Fibroblast of skin of left biceps (primary cell): ENCODE measurements at places on chromosomes 11 and 22.
A peak's percentile ranks its signal among the peaks of the same experiment; 100 is the strongest.

DNA sequence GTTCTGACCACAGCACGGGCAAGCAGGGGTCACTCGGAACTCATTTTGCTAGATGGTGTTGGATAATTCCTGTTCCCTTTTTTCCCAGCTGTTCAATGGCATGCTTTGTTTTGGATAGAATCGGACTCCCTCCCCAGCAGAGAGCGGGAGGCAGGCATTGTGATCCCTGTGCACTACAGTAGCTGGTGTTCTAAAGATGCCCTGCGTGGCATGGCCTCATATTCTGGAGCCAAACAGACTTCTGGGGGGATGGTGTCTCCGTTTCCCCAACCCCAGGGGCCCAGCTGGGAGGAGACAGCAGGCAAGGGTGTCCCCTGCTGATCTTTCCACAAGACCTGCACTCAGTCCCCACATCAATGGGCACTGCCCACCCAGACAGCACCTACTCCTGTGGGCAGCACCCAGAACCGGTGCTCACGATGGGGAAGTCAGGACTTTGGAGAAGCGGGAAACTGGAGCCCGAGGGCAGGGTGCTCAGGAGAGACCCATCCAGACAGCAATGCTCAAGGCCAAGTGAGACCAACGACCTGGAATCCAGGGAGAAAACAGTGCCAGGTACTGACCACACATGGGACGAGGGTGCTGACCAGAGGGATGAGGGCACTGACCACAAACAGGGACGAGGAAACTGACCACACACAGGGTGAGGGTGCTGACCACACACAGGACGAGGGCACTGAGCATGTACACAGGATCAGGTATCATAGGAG is 934.9 kb downstream of the BRD1 start:
- DNase-seq: no peak

DNA sequence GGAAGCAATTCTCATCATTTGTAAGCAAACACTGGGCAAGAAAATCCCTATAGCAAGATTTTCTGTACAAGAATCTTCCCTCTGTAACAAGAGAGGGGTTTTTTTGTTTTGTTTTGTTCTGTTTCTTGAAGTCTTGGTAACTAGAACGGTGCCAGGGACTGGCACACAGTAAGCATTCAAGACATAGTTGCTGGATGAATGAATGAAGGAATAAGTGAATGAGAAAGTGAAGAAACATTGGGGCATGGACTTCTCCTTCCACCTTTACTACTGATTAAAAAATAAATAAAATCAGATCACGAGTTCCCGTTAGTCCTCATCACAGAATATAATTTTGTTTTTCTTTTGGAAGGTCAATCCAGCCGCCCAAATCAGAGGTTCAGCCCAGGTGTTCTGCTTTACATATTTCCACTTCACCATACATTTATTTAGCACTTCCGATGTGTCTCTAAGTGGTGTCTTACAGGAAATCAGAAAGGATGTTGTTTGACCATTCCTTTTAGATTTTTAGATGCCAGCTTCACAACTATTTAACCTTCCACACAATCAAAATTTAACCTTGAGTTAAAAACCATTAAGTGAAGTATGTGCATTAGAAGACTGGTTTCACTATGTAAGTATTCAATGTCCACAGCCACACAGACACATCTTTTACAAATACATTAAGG is 281.2 kb downstream of the CADM1 start:
- DNase-seq: no peak

GRCh38 chr22:44099696-44100095 is 75.6 kb downstream of the PARVB start:
- DNase-seq: no peak

GRCh38 chr11:65887723-65888162 is 528 bp downstream of the FIBP start:
- DNase-seq: no peak

DNA sequence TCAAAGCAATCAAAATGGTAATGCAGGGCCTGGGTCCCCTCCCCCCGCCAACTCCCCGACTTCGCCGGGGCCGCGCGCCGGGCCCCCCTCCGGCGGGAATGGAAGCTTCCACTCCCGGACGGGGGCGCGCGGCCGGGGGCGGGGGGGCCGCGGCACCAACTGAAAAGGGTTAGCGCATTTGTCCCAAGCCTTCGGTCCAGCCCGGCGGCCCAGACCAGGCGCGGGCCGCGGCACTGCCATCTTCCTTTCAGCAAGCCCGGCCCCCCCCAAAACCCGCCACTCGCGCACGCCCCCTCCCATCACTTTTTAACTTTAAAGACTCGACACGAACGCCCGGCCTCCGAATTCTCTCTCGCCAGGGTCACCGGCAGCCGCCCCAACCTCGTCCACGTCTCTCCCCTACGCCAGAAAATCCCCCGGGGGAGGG is 2.8 kb downstream of the PHF21B start:
- no peak for DNase-seq

DNA sequence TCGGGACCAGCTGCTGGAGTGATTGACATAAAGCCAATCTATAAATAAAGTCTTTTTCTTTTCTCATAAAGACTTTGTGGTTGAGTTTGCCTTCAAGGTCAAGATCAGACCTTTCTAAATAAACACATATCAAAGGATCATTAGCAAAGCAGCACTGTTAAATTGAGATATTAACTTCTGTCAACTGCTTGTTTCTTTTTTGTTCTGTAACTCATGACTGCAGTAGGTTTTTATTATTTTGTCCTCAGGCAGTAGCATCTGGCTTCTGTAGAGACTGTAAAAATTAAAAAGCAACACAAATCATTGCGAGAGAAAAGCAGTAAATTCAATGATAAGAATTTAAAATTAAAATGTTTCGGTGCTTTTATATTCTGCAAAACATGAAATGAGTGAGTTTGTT is 77.7 kb upstream of the NNMT start:
- no peak for DNase-seq

- DNase-seq: no peak
Measured at GRCh38 chr11:69435161-69435986, 46.1 kb upstream of the LINC01488 start.

DNA sequence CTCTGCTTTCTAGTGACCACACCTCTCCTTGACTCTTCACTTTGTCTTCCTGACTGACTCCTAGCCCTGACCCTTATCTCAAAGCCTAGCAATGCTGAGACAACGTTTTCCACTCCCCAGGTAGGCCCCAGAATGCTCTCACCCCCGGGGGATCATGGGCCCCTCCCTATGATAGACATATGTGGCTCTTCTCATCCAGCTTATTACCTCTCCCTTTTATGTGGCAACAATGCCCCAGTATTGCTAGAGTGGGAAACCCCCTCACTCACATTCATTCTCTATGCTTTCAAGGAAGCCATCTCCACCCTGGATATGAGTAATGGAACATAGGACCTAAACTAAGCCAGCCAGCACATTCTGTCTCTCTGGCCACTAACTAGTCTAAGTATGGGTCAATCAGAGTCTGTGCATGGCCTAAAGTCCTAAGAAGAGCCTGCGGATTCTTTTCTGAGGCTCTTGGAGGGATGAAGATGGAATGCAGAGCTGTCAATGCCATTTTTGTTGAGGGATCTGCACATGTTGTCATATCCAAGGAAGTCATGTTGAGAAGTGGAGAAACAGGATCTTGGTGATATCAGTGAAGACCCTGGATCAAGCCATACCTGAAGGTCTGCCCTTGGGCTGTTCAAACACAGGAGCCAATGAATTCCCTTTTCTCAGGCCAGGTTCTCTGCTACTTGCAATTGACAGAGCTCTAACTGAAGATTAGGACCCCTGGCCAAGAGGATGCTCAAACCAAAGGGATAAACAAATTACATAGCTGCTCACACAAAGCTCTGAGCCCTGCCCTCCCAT is 79.8 kb upstream of the GRK3 start:
- no peak for DNase-seq

DNA sequence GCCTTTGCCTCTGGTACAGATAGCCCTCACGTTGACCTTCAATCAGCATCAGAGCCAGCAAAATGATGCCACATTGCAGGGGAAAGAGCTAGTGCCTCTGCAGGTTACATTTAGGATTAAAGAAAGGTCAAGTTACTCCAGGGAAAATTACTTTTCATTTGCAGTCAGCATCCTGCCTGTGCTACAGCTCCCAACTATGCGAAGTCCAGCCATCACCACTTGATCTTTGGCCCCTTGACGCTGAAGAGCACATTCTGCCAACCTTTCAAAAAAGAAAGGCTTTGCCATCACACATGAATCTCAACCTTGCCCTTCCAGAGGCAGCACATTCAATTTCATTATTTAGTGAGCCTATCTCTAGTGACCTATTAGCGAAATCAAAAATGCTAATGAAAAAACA is 11.3 kb downstream of the FJX1 start:
- no peak for DNase-seq

DNA sequence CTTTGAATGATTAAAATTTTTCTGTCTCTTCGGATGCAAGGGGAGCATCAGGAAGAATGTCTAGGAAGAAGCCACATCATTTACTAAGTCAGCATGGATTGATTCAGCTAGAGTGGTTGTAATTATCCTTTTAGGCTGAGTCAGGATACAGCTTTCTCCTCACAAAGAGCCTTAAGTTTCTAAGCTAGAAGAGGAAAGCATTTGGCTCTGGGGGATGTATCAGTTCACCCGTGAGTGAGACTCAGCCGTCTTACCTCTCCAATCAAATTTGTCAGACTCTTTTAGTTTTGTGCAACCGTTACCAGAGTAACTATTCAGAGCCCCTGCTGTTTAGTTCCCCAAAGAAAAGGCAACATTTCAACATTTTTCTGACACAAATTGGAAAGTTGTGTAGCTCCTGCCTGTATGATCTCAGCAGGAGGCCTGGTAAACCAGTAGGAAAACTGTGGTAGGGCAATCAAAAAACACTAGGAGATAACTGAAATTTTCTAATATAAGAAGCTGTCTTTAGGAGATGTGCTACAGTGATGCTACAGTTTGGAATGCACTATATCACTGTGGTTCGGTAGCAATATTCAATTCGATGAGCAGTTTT is 432.4 kb upstream of the LUZP2 start:
- DNase-seq: peak; percentile 17

GRCh38 chr11:66226101-66226500 is 42.3 kb upstream of the RAB1B start:
- DNase-seq: no peak

- no peak for DNase-seq
Measured at GRCh38 chr11:57546869-57547475, 9.6 kb downstream of the SMTNL1 start.

DNA sequence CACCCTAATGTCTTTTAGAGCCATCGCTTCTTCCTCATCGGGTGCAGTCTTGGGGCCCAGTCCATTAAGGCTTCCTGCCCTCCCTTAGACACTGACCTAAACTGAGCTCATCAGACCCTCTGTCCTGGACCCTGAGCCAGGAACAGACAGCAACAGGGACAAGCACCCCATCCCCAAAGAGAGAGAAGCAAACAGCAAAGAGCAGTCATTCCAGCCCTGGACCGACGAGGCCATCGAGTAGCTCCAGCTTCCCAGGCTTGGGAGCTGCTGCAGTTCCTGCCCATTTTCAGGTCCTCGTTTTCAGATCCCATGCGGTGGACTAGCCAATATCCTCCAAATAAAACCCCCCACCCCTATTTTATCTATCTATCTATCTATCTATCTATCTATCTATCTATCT is 25.8 kb upstream of the CACNG2 start:
- DNase-seq: no peak

DNA sequence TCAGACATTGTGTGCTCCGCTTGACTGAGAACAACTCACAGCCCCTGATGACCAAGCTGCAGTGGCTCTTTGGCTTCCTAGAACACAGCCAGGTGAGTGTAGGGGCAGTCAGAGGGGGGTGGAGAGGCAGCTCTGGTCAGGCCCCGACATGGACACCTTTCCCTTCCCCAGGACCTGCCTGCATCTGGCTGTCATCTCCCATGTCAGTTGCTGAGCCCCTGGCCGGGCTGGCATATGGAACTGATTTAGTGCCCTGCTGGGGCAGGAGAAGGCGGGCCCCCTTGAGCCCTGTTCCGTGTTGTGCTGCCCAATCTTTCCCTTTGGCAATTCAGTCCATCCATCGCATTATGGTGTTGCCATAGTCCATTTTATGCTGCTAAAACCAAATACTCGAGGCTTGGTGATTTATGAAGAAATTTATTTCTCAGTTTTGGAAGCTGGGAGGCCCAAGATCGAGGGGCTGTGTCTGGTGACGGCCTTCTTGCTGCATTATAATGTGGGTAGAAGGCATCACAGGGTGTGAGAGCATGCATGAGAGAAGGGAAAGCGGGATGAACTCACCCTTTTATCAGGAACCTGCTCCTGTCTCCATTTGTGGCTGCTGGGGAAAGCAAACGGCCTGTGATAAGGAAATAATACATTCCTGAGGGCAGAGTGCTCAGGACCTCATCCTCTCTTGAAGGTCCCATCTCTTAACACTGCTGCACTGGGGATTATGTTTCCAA is 19.0 kb downstream of the USP35 start:
- no peak for DNase-seq

- no peak for DNase-seq
Measured at GRCh38 chr11:63767267-63767564, 1.4 kb downstream of the ZFTA start.
